ENCODE measurements at places on chromosomes 12 and 14.

DNA sequence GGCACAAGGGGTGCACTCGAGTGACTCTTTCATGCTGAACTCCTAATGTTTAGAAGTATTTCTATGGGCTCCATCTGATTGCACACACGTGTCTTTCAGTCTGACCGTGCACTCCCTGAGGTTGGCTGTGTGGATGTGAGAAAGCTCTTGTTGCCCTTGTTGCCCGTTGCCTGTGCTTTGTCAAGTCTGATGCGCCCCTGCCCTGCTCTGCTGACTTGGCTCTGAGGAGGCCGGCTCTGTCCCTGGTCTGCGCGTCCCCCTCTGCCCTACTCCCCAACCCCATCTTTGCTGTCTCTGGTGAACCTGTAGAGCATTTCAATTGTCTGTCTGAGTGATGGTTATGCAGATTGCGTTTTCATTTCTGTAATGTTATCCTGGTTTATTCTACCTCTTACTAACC is 802.3 kb downstream of the NRXN3 start:
- no peak for DNase-seq

DNA sequence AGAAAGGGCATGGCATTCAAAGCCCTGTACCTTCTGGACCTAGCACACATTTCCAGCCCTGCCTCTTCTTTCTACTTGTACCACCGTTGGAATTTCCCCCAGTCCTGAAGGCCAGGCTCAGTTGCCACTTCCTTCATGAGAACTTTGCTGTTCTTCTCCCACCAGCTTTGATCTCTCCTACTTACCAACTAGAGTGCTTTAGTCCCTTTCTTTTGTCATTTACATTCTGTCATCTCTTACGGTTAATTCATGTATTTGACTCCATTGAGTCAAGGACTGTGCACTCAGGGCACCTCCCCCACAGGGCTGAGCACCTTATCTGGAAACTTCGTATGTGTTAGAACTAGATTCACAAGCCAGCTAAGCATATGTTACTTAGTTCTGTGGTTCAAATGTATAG is 26.3 kb downstream of the BICDL1 start:
- DNase-seq: no peak

GRCh38 chr12:111467857-111468241 is 62.1 kb downstream of the SH2B3 start:
- DNase-seq: no peak

GRCh38 chr12:50589650-50590435 is 85.1 kb downstream of the DIP2B start:
- no peak for DNase-seq

GRCh38 chr14:100439781-100440180 is 116.6 kb downstream of the SLC25A47 start:
- DNase-seq: no peak

- no peak for DNase-seq
Measured at GRCh38 chr12:6328045-6328779, 13.7 kb downstream of the TNFRSF1A start.

DNA sequence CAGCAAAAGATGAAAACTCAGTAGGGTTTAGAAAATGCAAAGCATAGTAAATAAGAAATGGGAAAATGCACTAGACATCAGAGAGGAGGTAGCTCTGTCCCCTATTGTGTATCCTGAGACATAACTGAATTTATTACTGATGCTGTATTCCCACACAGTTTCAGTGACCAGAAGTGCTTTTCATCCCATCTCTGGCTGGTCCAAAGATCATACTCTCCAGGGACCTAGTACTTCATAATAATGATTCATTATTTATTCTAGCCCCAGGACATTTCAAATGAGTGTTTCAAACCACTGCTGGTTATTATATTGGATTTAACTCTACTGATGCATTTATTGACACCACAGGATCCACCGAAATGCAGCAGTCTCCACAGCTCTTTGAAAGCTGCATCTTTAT is 163.3 kb downstream of the PAWR start:
- no peak for DNase-seq

DNA sequence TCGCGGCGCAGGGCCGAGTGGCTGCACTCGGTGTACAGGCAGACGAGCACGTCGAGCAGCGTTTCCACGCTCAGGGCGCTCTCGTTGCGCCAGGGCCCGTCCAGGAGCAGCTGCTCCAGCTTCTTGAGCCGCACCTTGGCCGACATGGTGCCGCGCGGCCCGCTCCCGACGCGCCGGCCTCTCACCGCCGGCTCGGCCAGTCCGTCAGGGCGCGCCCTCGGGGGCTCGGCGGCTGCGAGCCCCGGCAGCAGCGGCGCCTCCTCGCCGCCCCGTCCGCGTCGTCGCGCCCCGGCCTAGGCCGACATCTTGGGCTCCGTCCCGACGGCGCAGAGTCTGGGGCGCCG is 349 bp downstream of the CDC42BPB start:
- no peak for DNase-seq

- peak; percentile 69 for DNase-seq
Measured at GRCh38 chr12:108640802-108641445, 7.2 kb upstream of the SELPLG start.

- DNase-seq: no peak
Measured at GRCh38 chr14:105067140-105067968, 2.1 kb upstream of the GPR132 start.

- no peak for DNase-seq
Measured at GRCh38 chr12:48601013-48601756, 31.3 kb upstream of the LALBA start.

DNA sequence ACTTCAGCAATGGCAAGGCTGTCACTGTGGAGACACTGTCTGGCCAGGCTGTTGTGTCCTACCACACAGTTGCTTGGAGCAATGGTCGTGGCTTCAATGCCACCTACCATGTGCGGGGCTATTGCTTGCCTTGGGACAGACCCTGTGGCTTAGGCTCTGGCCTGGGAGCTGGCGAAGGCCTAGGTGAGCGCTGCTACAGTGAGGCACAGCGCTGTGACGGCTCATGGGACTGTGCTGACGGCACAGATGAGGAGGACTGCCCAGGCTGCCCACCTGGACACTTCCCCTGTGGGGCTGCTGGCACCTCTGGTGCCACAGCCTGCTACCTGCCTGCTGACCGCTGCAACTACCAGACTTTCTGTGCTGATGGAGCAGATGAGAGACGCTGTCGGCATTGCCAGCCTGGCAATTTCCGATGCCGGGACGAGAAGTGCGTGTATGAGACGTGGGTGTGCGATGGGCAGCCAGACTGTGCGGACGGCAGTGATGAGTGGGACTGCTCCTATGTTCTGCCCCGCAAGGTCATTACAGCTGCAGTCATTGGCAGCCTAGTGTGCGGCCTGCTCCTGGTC is 4.3 kb downstream of the LRP10 start:
- DNase-seq: no peak

DNA sequence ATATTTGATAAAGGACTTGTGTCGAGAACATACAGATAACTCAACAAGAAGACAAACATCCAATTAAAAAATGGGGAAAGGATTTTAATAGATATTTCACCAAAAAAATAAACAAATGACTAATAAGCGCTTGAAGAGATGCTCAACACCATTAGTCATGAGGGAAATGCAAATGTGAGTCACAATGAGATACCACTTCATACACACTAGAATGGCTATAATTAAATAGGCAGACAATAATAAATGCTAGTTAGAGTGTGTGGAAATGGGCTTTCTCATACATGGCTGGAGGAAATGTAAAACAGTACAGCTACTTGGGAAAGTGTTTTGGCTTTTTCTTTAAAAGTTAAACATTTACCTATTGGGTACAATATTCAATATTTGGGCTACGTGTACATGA is 34.8 kb downstream of the DLK1 start:
- no peak for DNase-seq

GRCh38 chr12:102848832-102849231 is 68.2 kb downstream of the PAH start:
- no peak for DNase-seq

DNA sequence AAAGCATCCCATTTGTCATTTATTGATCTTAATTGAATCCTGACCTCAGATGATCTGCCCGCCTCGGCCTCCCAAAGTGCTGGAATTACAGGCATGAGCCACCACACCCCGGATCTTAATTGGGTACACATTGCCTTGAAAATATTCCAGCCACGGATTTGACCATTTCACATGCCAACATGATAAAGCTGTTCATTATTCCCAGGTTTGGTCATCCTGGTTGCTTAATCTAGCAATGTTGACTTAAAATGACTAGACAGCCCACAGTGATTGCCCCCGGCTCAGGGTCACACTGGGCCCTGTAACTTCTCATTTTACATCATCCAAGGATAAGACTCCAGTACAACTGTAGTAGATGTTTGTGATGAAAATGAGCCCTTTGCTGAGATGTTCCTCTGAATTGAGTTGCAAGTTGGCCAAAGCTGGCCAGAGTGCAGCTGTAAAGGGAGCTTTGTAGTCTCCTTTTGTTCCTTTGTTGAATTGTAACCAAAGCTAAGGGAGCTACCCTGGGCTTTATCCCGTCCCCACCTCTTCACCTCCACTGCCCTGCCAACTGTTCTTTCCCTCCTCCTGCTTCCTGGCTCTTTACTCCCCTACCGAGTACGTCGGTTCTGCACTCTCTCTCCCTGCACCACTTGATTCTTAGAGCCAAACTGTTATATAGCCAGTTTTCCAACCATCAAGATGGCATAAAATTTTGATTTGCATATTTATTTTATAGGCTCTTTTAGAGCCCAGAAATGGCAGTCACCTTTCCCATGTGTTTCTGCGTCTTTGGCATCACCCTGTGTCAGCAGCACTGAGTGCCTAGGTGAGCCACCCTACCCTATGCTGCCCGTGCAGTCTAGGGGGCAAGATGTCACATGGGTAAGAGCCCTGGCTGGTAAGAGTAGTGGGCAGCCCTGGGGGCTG is 141.3 kb upstream of the HIF1A start:
- DNase-seq: no peak

DNA sequence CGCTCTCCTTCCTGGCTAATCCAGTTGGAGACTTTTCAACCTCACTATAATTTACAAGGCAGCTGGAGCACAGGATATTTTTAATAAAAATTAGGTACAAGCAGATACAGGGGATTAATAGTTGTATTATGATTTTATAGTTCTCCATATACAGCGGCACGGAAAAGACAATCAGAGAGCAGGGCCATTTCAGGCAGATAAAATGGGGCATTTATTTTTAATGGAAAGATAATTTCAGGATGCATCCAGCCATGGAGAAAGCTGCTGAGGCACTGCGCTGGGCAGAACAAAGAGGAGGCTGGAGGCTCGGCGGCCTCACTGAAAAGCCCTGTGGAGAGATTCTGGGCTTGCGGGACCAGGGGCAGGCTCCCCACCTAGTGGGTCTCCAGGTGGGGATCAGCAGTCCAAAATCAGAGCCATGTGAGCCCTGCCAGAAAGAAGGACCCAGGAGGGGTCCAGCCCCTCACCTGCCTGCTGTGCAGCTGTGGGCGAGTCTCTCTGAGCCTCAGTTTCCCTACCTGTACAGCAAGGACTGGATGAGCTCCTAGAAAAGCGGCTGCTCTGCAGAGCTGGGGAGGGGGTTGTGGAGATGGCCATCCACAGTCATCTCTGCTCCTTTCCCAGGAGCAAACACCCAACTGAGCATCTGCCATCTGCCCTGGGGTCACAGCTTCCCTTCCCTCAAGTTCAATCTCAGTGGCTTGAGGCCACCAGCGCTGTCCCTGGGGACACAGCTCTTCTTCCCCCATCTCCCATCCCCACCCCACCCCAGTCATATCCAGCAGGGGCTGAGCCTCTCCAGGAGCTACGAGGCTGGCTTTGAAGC is 23.9 kb upstream of the C14orf180 start:
- DNase-seq: no peak

- peak; percentile 81 for DNase-seq
Measured at GRCh38 chr12:46473634-46474329, 101.2 kb upstream of the SLC38A2 start.

GRCh38 chr12:77469578-77470333 is 360.9 kb upstream of the NAV3 start:
- no peak for DNase-seq

- no peak for DNase-seq
Measured at GRCh38 chr12:115709540-115710011, 567.9 kb downstream of the MED13L start.

DNA sequence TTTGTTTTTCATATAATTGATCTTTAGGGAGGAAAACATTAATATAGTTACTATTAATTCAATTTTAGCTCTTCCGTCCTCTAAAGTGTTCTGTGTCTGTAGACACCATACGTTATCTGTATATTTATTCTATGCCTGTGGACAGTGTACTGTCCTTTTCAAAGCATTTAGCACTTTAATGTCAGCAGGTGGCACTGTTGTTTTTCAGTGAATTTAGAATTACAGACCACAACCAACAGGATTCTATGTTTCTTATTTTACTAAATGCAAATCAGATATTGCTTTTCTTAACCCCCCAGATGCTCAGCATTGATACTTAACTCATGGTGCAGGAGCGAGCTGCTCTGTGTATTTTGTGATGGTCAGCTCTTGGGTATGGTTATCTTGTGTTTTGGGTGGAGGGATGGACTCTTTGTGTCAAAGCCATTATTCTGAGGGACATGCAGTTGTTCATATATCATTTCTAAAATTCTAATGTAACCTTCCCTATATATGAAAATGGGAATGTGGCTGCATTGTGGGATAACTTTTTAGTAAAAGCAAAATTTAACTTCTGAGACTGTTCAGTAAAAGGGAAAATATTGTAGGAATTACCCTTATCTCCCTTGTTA is 65.2 kb downstream of the PAPOLA start:
- DNase-seq: no peak

DNA sequence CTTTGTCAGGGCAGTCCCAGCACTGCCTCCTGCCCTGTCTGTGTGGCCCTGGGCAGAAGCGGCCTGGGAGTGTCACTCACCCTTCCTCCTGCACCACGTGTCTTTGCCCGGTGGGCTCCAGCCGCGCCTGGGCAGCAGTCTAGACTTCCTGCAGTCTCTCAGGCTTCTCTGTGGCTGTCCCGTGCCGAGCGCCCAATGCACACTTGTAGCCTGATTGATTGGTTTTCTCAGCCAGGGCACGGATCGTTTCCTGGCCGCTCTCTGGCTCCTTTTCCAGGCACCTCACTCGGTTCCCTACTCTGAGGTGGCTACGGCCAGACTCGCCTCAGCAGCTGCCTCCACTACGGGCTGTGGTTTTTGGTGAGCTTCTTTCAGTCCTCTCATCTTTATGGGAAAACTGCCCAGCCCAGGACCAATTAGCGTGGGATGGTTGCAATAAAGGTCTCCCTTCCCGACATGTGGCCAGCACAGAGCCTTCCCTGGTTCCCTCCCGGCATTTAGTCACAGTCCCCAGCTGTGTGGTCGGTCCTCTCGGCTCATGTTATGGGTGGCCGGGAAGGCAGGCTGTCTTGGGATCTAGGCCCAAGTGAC is 133.1 kb downstream of the CACNA1C start:
- no peak for DNase-seq

GRCh38 chr14:61033855-61034254 is 52.8 kb downstream of the SLC38A6 start:
- no peak for DNase-seq

GRCh38 chr14:101876555-101876938 is 87.8 kb upstream of the DYNC1H1 start:
- no peak for DNase-seq

- no peak for DNase-seq
Measured at GRCh38 chr14:89755816-89756215, 198.7 kb downstream of the EFCAB11 start.

- DNase-seq: no peak
Measured at GRCh38 chr14:95326987-95327386, 7.3 kb upstream of the CLMN start.

- peak; percentile 77 for DNase-seq
Measured at GRCh38 chr12:93061473-93062419, 132.7 kb upstream of the EEA1 start.

Measured in coronary artery (tissue), 2 donors.